ENCODE measurements at places on chromosomes 13 and 19.

DNA sequence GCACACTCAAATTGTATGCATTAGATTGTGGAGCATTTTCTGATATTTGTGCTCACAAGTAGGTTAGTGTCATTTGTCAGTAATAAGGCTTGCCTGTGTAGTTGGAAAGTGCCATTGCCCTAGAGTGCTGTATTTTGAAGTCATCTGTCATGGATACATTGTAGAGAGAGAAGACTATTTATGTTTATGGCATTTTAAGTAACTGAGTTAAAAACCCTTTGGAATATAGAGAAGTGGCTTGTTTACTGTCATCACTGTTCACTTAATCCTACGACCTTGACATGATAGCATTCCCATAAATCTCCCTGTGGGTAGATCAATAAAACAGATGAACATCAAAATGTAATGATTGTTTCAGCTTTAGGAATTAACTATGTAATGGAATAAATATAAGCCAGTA, 110.6 kb downstream of the MAB21L1 start:
- DNase-seq: no peak

- no peak for DNase-seq
Observed at GRCh38 chr13:97574926-97575325, 141.0 kb downstream of the RAP2A start.

DNA sequence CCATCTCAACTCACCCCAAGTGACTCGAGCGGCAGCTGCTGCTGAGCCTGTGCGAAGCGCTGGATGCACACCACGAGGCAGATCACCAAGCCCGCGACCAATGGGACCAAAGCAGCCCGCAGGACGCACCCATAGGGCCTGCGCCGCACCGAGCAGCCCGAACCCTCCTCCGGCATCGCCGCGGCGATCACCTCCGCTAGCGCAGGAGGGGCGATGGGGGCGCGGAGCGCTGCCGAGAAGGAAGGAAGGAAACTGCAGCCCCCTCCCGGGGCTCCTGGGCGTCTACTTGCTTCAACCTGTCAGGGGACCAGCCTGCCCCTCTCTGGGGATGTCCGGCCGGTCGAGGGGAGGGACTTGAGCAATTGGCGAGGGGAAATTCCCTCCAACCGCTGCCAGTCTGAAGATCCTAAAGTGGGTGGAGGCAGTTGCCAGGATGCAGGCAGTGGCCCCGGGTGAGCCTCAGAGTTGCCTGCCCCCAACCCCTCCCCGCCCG, at the start of gene CD70:
Gene CD70 (minus strand): TSS at position 324 of the 493 bp plus-strand sequence. CDS start 148 bp downstream, at position 176.
- no peak for DNase-seq

GRCh38 chr19:10262771-10263170, 8.1 kb upstream of the ICAM1 start:
- no peak for DNase-seq

- DNase-seq: no peak
Observed at GRCh38 chr19:51750400-51751094, 1.1 kb downstream of the FPR1 start.

DNA sequence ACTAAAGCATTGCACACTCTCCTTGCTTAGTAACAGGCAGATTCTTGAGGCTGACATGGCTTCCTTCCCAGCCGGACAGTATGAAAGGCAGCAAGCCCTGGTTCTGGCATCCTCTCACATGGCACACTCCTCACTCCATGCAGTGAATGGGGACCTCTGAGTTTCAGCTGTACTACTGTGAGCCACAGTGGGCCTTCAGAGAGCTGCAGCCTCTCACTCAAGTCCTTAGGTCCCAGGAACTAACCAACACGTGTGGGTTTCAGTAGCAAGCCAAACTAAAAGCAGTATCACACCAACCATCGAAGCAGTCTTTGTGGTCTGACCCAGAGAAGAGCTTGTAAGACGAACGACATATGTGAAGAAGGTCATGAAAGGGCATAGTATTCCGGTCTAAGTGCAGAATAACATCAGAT, 128.2 kb downstream of the TBC1D4 start:
- no peak for DNase-seq

GRCh38 chr13:73772449-73773167, 361.6 kb downstream of the KLF12 start:
- DNase-seq: no peak

DNA sequence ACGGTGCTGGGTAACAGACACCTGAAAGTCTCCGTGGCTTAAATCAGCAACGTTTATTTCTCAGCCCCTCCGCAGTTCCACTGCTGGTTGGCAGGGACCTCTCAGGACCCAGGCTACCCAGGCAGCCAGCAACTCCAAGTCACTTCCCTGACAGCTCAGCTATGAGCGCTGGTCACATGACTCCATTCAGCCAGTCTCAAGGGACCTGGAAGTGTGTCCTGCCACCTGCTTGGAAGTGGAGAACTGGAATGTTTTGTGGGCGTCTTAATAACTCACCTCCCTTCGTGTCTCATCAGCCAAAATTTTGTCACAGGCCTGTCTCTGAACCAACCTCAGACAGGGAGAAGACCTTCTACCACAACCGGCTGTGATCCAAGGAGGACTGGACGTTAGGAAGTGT, 72.8 kb downstream of the DPF1 start:
- DNase-seq: no peak

DNA sequence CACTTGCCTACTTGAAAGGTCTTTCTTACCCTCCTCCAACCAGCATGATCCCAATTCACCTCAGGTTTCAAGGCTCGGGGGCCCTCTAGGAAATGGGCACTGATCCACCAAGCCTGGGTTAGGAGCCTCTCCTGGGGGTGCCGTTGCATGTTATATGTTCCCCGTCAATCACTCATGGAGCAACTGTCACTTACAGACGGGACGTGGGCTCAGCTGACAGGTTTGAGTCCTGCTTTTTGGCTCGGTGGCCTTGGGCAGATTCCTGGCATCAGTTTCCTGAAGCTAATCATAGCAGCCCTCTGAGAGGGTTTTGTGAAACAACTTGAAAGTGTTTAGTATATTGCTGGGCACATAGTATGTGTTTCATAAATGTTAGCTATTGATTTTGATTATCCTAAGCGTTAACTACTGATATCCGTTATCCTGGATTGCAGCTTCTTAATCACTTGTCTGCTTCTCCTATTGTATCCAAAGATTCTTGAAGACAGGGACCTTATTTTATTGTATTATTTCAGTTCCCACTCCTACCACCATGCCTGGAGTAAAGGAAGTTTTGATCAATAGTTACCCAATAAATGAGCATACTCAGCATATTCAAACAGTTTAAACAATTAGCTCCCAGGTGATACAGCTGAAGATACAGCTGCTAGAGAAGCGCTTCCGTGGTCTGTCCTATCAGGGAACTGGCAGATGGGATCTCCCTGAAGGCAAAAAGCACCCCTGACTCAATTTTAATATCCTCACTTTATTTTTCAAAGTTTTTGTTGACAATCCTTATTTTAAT, 57.9 kb downstream of the RFC3 start:
- no peak for DNase-seq
